ENCODE measurements at places on chromosomes 16 and 17.

GRCh38 chr16:8808613-8809353 lies 11.1 kb downstream of the PMM2 start:
- no peak for DNase-seq

DNA sequence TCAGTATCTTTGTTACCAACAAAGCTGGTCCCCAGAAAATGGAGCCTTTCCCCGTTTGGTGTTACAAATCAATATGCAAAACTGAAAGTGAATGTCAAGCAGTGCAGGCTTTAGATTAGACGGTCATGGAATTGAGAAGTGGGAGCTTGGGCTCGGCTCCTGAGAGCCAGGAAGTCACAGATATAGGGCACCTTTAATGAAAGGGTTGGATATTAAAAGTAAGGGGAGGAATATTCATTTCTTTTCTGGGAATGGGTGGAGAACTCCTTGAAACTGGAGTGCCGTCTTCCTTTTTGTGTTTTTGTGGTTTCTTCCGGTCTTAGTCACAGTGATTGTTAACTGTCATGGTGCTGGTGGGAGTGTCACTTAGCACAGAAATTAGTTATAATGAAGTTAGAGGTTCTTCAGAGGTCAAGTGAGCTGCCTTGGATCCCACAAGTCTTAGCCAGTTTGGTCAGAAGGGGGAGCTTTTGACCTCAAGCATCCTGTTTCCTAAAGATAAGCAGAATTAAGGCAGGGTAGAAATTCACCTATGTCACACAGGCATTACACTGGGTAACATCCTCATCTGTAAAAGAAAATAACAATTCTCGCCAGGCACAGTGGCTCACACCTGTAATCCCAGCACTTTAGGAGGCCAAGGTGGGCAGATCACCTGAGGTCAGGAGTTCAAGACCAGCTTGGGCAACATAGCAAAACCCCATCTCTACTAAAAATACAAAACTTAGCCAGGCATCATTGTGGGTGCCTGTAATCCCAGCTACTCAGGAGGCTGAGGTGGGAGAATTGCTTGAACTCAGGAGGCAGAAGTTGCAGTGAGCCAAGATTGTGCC lies 9.6 kb upstream of the EIF1 start:
- DNase-seq = no peak

DNA sequence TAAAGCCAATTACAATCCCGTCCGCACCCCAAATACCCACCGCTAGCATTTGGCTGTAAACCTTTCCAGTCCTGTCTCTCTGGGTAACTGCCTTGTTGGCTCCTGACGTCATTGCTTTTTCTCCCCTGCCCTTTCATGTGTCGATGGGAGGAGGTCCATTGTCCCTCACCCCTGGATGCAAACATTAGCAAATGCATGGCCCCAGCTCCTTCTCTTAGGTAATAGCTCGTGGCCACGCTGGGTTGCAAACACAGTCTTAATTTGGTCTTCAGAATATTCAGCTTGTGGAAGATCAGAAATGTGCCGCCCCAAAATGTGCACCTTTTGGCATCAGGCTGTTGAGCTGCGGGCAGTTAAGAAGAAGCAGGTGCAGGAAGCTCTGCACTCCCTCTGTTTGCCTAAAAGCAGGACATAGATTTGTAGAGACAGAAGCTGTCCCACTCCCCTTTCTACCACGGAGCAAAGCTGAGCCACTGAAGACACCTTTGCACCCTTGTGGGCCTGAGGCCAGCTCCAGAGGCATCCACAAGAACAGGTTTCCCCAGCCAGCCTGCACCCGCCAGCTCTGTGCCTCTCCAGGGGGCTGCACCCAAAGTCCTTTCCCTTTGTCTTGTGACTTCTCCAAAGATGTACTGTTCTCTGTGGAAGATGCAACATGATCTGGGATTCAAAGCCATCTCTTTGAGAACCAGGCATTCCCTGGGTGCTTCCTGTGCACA lies 127.3 kb downstream of the MGAT5B start:
- DNase-seq = no peak

- no peak for DNase-seq
Observed at GRCh38 chr16:67537270-67537635, 8.6 kb downstream of the RIPOR1 start.

GRCh38 chr17:74332763-74333283 lies 6.8 kb downstream of the KIF19 start:
- DNase-seq = no peak

GRCh38 chr17:18974407-18975149 lies 22.6 kb downstream of the SLC5A10 start:
- no peak for DNase-seq

GRCh38 chr16:82807311-82807710 lies 180.5 kb downstream of the CDH13 start:
- DNase-seq = no peak

DNA sequence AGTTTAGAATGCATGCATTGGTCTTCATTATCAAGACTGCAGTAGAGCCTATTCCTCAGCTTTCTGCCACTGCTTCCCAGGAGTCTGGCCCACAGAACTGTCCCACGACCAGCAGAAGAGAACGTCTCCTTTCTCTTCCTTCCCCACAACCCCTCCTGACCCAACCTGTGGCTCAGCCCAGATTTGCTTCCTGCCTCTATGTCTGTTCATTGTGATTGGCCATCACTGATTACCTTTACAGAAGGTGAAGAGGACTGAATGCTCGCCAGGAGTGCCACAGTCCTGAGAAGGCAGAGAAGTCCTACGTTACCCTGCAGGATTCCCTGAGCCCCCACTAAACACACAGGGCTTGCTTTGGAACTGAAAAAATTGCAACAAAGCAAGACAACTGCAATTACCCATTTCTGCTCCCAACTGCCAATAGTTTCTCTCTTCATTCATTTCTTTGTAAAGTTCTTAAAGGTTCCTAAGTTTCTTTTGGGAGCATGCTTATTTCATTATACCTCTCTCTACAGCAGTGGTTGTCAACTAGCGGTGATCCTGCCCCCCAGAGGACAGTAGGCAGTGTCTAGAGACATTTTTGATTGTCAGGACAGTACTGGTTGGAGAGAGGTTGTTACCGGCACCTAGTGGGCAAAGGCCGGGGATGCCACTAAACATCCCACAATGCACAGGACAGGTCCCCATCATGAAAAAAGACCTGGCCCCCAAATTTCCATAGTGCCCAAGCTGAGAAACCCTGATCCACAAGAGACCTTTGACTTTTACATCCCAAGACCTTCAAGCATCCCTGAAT lies 4.5 kb upstream of the NAT9 start:
- no peak for DNase-seq

DNA sequence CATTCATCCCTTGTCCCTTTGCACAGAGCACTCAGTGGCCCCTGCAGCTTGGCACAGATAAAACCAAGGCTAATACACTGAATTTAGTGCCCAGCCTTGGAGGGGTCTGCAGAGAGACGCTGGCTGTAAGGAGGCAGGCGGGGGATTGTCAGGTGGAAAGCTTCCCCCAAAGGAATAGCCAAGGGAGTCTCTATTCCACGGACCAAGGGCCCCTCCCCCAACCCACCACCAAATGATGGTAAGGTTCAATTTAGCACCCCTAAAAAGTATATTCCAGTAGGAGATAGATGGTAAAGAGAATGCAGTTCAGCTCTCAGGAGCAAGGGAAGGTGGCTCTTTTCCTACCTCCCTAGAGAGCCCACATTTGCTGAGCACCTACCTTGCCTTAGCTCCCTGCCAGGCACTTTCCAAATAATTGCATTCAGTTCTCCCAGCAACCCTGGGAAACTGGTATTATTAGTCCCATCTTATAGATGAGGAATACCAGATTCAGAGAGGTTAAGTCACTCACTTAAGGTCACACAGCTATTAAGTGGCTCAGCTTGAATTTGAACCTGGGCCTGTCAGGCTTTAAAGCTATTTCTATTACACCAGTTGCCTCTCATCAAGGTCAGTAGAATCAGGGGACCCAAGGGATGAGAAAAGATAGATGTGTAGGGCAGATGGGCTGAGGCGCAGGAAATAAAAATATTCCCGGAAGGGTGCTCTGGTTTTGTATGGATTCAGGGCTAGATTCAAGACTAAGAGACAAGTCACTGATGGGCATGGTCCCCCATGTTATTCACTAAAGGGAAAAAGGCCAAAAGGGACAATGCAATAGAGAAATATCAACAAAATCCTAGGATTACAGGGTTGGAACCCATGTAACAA lies 20.0 kb upstream of the ZFHX3 start:
- no peak for DNase-seq

- DNase-seq = no peak
Observed at GRCh38 chr17:51765282-51766135, 393.0 kb downstream of the CA10 start.

DNA sequence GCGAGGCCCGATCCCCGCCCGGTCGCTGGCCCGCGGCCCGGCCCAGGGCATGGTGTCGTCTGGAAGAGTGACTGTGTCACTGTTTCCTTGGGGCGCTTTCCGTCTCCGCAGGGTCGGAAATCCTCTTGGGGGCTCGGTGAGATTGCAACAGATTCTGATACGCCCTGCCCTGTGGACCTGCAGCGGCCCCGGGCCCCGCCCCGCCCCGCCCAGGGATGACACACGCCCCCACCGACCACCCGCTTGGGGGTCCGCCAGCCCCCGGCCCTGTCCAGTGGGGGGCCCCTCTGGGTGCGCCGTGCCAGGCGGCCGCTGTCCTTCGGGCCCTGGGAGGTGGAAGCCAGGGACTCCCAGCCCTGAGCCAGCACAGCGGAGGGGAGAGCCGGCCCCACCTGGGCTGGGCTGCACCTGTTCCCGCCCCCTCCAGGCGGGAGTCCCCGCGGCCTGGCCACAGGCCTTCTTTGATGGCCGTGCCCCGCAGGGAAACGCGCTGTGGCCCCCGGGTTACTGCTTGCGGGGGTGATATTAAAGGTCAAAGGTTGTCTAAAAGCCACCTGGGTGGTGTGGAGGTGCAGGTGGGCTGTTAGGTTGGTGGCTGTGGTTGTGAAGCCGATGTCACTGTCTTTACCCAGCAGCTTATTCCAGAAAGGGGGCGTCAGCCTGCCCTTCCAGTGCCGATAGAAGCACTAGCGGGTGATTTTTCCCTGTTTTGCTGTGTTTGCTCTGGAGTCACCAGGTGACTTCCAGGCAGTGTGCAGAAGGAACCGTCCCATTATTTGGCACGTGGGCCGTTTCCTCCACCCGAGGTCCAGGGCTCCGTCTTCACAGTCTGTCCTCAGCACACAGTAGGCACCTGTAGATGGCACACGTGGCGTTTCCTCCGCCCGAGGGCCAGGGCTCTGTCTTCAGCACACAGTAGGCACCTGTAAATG lies 752 bp downstream of the TBC1D24 start:
- no peak for DNase-seq

DNA sequence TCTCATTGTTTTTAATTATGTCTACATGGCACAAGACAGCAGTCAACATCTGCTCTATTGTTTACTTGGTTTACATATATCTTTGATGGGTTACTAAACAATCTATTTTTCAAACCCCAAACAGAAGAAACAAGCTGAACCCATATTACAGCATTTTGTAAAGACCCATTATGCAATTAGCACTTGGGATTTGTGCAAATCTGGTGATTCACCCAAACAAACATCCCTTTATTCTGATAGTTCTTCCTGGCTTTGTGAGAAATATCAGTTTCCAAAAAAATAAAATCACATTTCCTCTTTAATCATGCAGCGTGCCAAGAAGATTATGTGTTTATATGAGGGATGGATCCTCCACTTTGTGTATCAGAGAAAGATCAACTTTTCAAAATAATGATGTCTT lies 16.8 kb upstream of the RBFOX1 start:
- DNase-seq = no peak

DNA sequence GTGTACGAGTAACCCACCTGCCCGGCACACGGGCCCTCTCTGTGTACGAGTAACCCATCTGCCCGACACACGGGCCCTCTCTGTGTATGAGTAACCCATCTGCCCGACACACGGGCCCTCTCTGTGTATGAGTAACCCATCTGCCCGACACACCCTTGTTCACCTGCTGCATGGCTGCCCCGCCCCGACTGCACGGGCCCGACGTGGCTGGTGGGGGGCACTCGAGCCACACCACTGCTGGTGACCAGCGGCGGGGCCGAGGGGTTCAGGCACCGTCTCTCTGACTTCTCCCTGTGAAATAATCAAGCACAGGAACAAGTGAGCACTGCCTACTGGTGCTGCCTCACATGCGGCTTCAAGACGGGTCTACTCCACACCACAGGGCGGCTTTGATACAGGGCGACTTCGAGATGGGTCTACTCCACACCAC lies 22.1 kb downstream of the MAP1LC3B start:
- no peak for DNase-seq

- DNase-seq = no peak
Observed at GRCh38 chr17:9028202-9028987, 7.1 kb downstream of the NTN1 start.

DNA sequence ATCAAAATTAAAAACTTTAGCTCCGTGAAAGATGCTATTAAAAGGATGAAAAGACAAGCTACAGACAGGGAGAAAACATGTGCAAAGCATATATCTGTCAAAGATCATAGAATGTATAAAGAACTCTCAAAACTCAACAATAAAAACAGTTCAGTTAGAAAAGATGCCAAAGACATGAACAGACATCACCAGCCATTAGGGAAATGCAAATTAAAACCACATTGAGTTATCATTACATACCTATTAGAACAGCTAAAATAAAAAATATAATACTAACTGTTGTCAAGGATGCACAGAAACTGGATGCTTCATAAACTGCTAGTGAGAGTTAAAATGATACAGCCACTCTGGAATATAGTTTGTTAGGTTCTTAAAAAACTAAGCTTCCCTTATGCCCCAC lies 58.8 kb downstream of the NFATC3 start:
- no peak for DNase-seq

DNA sequence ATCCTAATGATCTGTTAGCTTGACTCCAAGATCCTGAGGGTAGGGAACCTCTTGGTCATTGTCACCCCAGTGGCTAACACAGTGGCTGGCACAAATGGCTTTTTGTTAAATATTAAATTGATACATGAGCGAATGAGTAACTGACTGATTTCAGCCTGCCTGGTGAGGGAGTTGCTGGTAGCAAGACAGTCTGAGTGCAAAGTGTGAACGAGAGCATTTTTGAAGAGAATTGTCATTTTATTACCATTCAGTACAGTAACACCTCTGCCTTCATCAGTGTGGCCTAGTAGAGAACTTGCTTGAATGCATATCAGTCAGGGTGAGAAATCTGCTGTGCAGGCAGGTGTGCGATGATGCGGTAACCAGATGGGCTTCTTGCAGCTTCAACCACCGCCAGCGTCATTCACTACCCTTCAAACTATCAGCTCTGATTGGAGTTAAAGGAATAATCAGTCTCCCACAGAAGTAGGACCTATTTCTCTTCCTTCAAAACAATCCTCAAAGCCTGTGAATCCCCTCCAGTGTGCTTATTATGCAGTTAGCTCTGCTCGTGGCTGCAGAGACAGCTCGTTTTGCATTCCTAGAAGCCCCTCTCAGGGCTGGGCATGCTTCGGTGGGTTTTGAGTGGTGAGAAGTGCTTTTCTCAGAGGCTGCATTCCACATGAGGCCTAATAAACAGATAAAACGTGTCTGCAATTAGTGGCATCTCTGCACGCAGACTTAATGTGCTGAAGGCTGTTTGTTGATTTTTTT lies 29.0 kb downstream of the HEXIM2 start:
- DNase-seq = no peak

- DNase-seq = no peak
Observed at GRCh38 chr17:64982139-64982915, 63.0 kb upstream of the LRRC37A3 start.
